ENCODE measurements at places on chromosomes 3 and 15.

GRCh38 chr3:101072300-101072699 is 79.1 kb upstream of the ABI3BP start:
- DNase-seq: no peak

DNA sequence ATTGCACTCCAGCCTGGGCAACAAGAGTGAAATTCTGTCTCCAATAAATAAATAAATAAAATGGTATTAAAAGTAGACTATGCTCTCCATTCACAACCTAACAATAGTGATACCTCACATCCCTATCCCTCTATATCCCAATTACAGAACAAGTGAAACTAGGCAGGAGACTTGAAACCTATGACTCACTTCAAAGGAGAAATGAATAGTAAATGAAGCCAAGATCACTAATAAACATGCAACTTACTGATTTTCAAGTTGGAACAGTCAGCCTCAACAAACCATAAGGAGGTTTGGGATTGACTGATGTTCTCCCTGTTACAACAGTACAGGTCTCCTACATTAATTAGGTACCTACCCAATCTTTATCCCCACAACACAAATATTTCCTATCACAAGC is 103.4 kb downstream of the GSK3B start:
- DNase-seq: no peak

DNA sequence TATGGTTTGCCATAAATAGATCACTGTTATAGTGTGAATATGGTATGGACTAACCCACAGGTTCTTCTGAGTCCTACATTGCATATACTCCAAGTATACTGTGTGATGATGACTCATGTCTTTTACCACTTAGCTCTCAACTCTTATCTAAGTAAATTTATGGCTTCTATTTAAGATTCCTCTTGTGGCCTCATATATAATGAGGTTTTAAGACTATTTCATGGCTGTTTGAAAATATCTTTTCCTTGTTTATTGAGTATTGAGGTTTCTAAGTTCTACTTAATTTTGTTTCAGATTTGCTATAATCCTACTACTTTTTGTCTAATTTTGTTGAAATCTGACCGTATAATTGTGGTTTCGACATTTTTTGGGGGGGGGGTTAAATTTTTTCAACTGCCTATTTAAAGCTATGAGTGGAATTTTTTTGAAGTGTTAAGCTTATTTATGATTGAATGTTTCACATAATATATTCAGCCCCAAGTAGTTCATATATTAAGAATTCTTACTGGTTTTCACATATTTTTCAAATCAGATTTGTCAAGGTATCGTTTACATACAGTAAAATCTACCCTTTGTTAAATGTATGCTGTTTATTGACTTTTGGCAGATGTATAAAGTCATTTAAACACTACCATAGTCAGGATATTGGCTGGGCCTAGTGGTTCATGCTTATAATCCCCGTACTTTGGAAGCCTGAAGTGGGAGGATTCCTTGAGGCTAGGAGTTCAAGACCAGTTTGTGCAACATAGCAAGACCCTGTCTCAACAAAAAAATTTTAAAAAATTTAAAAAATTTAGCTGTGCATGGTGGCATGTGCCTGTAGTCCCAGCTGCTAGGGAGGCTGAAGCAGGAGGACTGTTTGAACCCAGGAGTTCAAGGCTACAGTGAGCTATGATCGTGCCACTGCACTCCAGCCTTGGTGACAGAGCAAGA is 11.7 kb downstream of the SLC25A36 start:
- DNase-seq: no peak

DNA sequence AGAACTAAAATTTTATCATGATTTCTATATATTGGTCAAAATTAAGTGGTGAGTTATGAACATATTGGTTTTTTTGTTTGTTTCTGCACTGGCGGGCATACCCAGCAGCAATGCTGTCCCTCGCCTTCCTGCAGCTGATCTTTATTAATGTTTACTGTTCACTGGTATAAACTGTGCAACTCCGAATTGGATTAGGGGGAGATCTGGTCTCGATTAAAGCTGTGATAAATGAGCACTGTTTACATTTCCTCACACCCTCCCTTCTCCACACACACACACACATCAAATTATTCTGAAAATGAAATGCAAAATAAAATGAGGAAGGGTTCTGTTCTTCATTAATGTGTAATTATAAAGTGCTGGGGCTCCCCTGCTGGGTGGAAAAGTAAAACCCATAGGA is 48.5 kb upstream of the DAZL start:
- DNase-seq: no peak

GRCh38 chr3:11212784-11213183 is 58.5 kb downstream of the HRH1 start:
- DNase-seq: no peak

DNA sequence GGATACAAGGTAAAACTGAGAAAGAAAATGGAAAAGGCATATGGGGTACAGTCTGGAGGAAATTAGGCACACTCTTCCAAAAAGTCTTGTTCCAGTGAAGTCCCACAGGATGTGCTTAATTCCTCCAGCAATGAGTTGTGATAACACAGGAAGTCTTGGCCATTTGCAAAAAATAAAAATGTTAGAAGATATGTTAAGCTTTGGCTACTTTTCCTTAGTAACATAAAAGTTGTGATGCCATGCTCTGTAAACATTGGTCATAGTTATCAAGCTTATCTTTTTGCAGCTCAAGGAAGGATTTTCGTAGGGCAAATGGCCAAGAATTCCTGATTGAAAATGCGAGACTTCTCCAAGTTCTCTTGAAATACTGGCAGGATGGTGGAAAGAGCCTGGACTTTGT is 26.4 kb downstream of the LNP1 start:
- DNase-seq: no peak

Data from stimulated activated CD4-positive, alpha-beta T cell treated with anti-CD3 and anti-CD28 coated beads, Interleukin-1b, Interleukin-23, amount 100 ng/mL, for 4 hours (primary cell).